ENCODE measurements at places on chromosomes 7 and 10. TPM values are rescaled to one million over a fixed set of nuclear protein-coding genes. Genes with fewer than 3 reads are reported as not detected.

DNA sequence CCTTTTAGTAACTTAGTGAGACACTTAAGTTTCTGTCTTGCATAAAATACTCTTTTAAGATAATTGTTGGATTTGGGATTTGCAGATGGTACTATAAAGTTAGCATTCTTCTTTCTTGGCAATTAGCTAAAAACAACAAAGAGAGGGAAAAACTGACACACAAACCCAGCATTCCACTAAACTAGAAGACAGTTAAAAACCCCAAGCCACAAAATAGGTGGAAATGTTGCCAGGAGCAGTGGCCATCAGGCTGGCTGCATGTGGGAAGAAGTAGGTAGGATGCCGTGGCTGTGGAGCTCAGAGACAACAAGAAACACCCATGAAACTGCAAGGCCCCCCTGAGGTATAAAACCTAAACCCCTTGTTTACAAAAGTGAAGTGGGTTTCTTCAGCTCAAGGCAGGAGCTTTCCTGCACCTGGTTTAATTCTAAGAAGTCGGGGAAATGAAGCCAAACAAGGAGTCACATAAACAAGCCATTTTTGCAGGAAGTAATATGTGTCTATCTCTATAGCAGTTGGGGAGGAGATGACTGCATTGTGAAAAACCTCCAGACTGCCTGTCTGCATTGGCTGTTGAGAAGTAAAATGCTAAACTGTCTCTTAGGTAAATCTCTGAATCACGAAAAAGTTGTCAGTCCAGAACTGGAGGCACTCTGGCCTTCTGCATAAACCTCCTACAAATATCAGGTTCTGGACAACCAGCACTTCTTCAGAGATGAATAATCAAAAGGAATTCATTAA lies 9.5 kb downstream of the RAB18 start:
- DNase-seq, result no peak

GRCh38 chr10:18236756-18237155 lies 96.5 kb downstream of the CACNB2 start:
- no peak for DNase-seq

DNA sequence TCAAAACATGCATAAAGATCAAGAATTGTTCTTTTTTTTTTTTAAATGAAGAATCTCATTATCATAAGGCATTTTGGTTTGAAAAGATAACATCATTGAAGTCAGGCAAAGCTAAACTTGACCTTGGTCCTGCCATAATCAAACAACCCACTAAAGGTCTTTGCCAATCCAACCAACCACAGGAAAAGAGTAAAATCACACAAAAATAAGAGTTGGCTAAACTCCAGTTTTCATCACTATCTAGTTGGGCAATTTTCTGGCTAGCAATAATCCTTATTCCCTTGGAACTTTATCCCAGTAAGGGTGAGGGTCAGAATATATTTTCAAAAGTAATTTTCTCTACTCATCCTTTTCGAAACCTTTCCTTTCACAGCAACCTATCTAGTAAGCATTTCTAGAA lies 62.4 kb downstream of the HIBADH start:
- no peak for DNase-seq

- no peak for DNase-seq
These were observed 372.3 kb upstream of the MYO3A start for GRCh38 chr10:25561758-25562157.

- no peak for DNase-seq
These were observed 118.9 kb downstream of the CFAP58 start for GRCh38 chr10:104472505-104472904.

GRCh38 chr10:60899266-60899665 lies 44.7 kb downstream of the RHOBTB1 start:
- no peak for DNase-seq

DNA sequence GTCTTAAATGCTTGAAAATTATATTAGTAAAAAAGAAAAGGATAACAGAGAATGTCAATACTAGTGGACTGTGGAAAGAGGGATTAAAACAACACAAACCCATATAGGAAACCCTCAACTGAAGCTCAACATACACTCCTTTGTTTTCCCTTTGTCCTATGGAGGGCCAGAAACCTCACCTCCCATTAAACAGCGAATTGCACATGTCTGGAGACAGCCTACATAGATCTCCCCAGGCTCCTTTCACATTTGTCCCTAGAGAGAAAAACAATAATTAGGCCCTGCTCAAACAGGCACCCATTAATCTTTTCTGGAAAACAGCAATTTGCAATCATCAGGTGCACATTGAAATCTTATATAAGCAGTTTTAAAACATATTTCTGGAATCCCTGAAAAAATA lies 87.6 kb upstream of the SEMA3D start:
- DNase-seq, result no peak

DNA sequence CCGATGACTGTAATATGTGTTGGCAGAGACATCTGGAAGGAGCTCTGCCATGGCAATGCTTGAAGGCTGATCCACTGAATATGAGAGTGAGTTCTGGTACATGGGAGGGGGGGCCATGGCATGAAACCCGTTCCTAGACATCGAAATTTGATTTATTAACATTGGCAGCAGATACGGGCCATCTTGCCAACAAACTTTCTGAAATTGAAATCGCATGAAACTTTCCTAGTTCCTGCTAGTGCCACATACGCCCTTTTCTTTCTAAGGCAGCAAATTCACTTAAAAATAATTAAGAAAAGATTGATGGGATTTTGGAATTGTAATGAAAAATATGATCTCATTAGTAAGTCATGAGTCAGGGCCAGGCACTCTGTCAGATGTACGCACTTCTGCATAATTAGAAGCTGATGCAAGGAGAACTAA lies 91.8 kb upstream of the KMT2C start:
- no peak for DNase-seq

Gene NAT16
- not detected for total RNA-seq

Gene HMX2
- total RNA-seq, result not detected

Gene GHRHR
- total RNA-seq, result not detected

Gene ZNF727
- 0.17 TPM for total RNA-seq

Gene GIMAP4
- total RNA-seq, result 16.9 TPM

Gene CRYGN
- not detected for total RNA-seq
